Right lung (tissue), 10 donors: ENCODE measurements at places on chromosomes 1 and 21. TPM values are rescaled to one million over a fixed set of nuclear protein-coding genes. Genes with fewer than 3 reads are reported as not detected.

The FAM177B gene
- 0.81 TPM for polyA plus RNA-seq

The LRRC53 gene
- polyA plus RNA-seq = not detected

The ACKR1 gene
- 6.8 TPM for polyA plus RNA-seq

The FOXO6 gene
- polyA plus RNA-seq = 1.3 TPM

The AGO1 gene
- 19.8 TPM for polyA plus RNA-seq

The TMEM125 gene
- polyA plus RNA-seq = 36.6 TPM

The PCSK9 gene
- polyA plus RNA-seq = 2.6 TPM

The IQGAP3 gene
- 9.7 TPM for polyA plus RNA-seq

The PCP4 gene
- 10.3 TPM for polyA plus RNA-seq

The AMY1B gene
- polyA plus RNA-seq = not detected

The FAM72B gene
- 5.0 TPM for polyA plus RNA-seq

The SLC27A3 gene
- 45.1 TPM for polyA plus RNA-seq

The FAM43B gene
- 0.67 TPM for polyA plus RNA-seq

The MCOLN2 gene
- 2.4 TPM for polyA plus RNA-seq

The IGSF5 gene
- 0.56 TPM for polyA plus RNA-seq

The RSPH1 gene
- 20.7 TPM for polyA plus RNA-seq

The BSND gene
- 0.04 TPM for polyA plus RNA-seq

The EFCAB7 gene
- 33.9 TPM for polyA plus RNA-seq

The C1orf50 gene
- polyA plus RNA-seq = 9.6 TPM

The PRDM16 gene
- 9.8 TPM for polyA plus RNA-seq

The CNST gene
- 20.7 TPM for polyA plus RNA-seq
